SJSA1 (cell line): ENCODE measurements at places on chromosomes 2 and 18. TPM values are rescaled to one million over a fixed set of nuclear protein-coding genes. Genes with fewer than 3 reads are reported as not detected.

DNA sequence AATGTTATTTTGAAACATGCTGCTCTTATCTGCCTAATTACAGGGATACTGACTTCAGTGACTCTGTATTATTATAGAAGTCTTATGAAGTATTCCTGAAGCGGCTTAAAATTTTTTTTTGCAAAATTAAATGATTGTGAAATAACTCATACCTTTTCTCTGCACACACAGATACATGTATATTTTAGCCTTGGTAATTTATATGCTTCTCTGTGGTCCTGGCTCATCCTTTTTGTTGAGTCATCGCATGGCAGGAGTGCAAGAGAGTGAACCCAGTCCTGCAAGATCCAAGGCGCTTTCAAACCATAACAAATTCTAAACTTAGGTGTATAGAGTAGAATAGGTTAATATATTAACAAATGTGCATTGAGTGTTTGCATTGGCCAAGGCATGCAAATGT lies 8.6 kb downstream of the CCNT2 start:
- H3K4me1 ChIP-seq = no peaks in the 10 kb centered on the region
- H3K27me3 ChIP-seq = 0 out of 2 replicates have a peak, but pooled peaks cover 2% of the 10 kb centered on the region
- H3K4me3 ChIP-seq = no peak overlapping the region
- peaks cover 56% of the 10 kb centered on the region for H3K36me3 ChIP-seq

GRCh38 chr2:102110171-102110570 lies 32.4 kb upstream of the IL1R1 start:
- no peak overlapping the region for H3K27ac ChIP-seq
- no peaks in the 10 kb centered on the region for H3K27me3 ChIP-seq
- H3K4me3 ChIP-seq = no peak overlapping the region

- DNase-seq = no peak
- no peaks in the 10 kb centered on the region for H3K4me1 ChIP-seq
- no peaks in the 10 kb centered on the region for H3K27me3 ChIP-seq
These were observed 58.0 kb downstream of the SLC40A1 start for GRCh38 chr2:189522435-189523151.

DNA sequence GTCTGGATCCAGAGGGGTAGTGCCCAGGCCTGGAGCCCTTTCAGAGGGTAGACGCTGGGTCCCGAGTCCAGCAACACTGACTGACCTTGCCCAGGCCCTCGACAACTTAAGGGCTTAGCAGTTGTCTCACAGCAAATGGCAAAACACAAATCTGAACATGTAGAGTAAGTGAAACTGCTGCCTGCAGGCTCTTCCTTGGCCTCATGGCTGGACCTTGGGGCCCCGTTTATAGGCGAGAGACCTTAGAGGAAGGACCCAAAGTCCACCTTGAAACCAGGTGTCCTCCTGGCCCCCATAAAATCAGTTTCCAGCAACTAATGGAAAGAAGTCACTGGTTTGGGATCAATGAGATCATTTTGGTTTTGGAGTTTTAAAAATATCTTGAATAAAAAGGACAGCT lies 154.4 kb downstream of the MYO1B start:
- no peaks in the 10 kb centered on the region for H3K27me3 ChIP-seq
- peaks cover 49% of the 10 kb centered on the region for H3K36me3 ChIP-seq
- H3K4me1 ChIP-seq = peaks cover 33% of the 10 kb centered on the region

BMPR2 gene
- total RNA-seq = 19.4 and 35.5 TPM in 2 replicates

DNA sequence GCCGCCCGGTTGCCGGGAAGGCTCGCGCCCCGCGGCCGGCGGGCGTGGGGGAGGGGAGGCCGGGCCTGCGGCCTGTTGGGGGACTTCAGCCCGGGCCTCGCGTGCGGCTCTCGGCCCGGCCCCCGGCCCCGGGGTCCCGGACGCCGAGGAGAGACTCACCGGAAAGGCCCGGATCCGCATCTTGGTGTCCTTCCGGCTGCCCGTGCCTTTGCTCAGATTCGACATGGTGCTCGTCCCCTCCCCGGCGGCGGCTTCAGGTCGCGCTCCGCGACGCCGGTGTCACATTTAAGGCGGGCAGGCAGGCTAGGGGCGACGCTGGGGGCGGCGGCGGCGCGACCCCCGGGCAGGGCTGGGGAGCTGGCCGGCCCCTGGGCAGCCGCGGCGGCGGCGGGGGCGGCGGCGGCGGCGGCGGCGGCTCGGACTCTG lies 365 bp downstream of the CUL3 start:
- H3K4me3 ChIP-seq = peak overlapping the region; percentile 93
- no peaks in the 10 kb centered on the region for H3K27me3 ChIP-seq
- DNase-seq = peak; percentile 55

CTNNA2 gene
- total RNA-seq = not detected in 2 replicates

DNA sequence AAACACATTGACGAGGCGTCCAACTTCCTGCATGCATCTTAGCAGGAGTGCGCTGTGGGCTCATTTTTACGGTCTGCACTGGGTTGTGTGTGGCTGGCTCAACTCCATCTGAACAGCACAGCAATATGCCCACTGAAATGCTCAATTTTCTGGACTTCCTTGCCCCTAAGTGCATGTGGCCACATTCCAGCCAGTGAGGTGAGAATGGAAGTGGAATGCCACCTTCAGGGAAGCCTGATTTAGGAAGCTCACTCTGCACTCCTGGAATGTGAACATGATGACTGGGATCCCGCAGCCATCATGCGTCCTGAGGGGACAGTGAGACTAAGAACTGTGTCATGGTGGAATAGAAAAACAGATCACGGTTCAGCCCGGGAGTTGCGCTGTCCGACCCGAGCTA lies 76.2 kb downstream of the PSMG2 start:
- DNase-seq = no peak
- no peaks in the 10 kb centered on the region for H3K4me1 ChIP-seq
- no peaks in the 10 kb centered on the region for H3K36me3 ChIP-seq
- H3K4me3 ChIP-seq = no peak overlapping the region

SEC11C gene
- 21.7 and 25.0 TPM in 2 replicates for total RNA-seq

GRCh38 chr2:233221378-233222063 lies 30.0 kb upstream of the ATG16L1 start:
- peak; percentile 48 for DNase-seq
- peaks cover 30% of the 10 kb centered on the region for H3K4me1 ChIP-seq
- no peaks in the 10 kb centered on the region for H3K36me3 ChIP-seq
- H3K4me3 ChIP-seq = no peak overlapping the region
- peak overlapping the region; percentile 30 for H3K27ac ChIP-seq
- no peaks in the 10 kb centered on the region for H3K27me3 ChIP-seq

DNA sequence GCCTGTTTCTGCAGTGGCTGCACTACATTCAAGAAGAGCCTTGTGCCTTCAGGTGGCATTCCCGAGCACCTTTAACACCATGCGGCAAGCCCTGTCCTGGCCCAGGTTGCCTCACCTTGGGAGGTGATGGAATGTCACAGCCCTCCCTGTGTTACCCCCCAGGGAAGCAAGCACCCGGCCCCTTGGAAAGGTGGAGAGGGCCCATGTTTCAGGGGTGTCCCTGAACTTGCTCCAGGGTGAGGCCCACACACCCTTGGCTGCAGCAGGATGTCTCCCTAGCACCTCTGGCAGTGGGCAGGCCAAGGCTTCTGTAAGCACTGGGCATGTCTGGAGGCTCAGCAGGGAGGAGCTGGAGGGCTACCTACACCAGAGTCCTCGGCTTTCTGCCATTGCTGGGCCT lies 29.3 kb upstream of the ACAA2 start:
- peaks cover 20% of the 10 kb centered on the region for H3K4me1 ChIP-seq
- H3K27me3 ChIP-seq = no peaks in the 10 kb centered on the region
- no peak overlapping the region for H3K27ac ChIP-seq
- no peak for DNase-seq
- H3K36me3 ChIP-seq = no peaks in the 10 kb centered on the region

- DNase-seq = no peak
- H3K27me3 ChIP-seq = no peaks in the 10 kb centered on the region
- H3K27ac ChIP-seq = no peak overlapping the region
- H3K36me3 ChIP-seq = no peaks in the 10 kb centered on the region
These were observed 18.5 kb upstream of the UGT1A8 start for GRCh38 chr2:233598952-233599351.

- H3K27ac ChIP-seq = no peak overlapping the region
- no peaks in the 10 kb centered on the region for H3K36me3 ChIP-seq
- H3K4me3 ChIP-seq = no peak overlapping the region
- H3K27me3 ChIP-seq = no peaks in the 10 kb centered on the region
- DNase-seq = no peak
- H3K4me1 ChIP-seq = no peaks in the 10 kb centered on the region
These were observed 108.0 kb upstream of the SALL3 start for GRCh38 chr18:78871618-78872017.

DNA sequence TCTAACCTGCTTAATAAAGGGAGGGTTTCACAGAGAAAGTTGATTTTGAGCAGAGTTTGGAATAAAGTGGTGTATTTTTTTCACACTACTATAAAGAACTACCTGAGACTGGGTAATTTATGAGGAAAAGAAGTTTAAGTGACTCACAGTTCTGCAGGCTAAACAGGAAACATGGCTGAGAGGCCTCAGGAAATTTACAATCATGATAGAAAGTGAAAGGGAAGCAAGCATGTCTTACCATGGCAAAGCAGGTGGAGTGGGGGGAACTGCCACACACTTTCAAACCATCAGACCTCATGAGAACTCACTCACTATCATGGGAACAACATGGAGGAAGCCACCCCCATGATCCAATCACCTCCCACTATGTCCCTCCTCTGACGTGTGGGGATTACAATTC lies 546.7 kb downstream of the EPHA4 start:
- H3K27me3 ChIP-seq = no peaks in the 10 kb centered on the region
- no peaks in the 10 kb centered on the region for H3K36me3 ChIP-seq
- DNase-seq = no peak
- no peak overlapping the region for H3K4me3 ChIP-seq
- H3K4me1 ChIP-seq = no peaks in the 10 kb centered on the region

DNA sequence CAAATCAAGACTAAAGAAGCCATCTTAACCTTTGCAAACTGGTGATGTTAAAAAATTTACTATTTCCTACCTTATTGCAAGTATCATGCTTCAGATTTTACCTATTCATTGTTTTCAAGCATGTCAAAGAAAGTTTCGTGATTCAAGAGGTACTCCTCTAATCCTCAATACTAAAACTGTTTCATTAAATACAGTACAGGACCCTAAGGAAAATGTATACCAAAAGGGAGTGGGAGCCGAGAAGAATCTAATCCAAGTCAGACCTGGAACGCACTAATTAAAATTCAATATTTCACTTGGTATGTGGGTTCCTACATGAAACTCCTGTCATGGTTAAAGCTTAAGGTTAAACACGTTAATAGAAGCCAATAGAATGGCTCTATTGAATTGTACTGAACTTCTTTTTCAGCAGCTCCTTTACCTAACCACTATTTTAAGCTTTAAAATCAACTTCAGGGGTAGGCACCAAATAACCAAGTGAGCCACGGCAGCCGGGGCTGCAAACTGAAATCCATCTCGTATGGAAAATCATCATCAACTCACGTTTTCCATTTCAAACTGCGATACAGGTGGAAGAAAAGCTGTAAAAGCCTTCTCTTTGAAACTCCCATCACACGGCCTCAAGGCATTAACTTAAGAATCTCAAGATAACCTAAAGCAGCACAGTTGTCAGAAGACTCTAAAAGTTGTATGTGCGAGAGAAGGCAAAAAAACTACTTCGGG lies 188.8 kb downstream of the ZEB2 start:
- no peak for DNase-seq
- H3K27ac ChIP-seq = peak overlapping the region; percentile 70
- H3K4me1 ChIP-seq = peaks cover 15% of the 10 kb centered on the region
- H3K27me3 ChIP-seq = no peaks in the 10 kb centered on the region

- H3K4me3 ChIP-seq = no peak overlapping the region
- H3K27ac ChIP-seq = no peak overlapping the region
- no peaks in the 10 kb centered on the region for H3K27me3 ChIP-seq
- DNase-seq = no peak
These were observed 292.6 kb downstream of the FSIP2 start for GRCh38 chr2:186031229-186031628.

- H3K4me1 ChIP-seq = no peaks in the 10 kb centered on the region
- DNase-seq = no peak
- no peak overlapping the region for H3K4me3 ChIP-seq
These were observed 42.1 kb downstream of the SAP130 start for GRCh38 chr2:127985735-127986134.

DNA sequence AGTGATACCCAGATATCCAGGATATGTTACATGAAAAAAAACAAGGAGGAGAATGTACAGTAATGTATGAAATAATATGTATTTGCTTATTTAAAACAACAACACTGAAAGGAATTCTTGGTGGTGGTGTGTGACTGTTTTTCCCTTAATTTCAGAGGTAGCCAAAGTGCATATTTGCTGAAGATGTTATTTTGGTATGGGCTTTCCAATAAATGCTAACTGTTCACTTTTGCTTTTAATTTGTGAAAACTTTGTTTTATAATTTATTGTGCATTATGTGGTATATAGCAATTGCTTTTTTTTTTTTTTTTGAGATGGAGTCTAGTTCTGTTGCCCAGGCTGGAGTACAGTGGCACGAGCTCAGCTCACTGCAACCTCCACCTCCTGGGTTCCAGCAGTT lies 7.6 kb downstream of the CCNYL1 start:
- no peak overlapping the region for H3K4me3 ChIP-seq
- H3K27me3 ChIP-seq = no peaks in the 10 kb centered on the region
- no peaks in the 10 kb centered on the region for H3K4me1 ChIP-seq
- DNase-seq = no peak

LANCL1 gene
- 28.6 and 38.1 TPM in 2 replicates for total RNA-seq

GRCh38 chr2:67828066-67828465 lies 234.7 kb downstream of the C1D start:
- no peak overlapping the region for H3K4me3 ChIP-seq
- H3K27ac ChIP-seq = no peak overlapping the region
- peaks cover 12% of the 10 kb centered on the region; the same call in 1 of the 2 replicates for H3K4me1 ChIP-seq
- no peak for DNase-seq
- H3K36me3 ChIP-seq = no peaks in the 10 kb centered on the region
